DMS79 (cell line): ENCODE measurements at places on chromosomes 13 and 19.

- DNase-seq, result no peak
Measured at GRCh38 chr19:23118400-23118799, 1.6 kb downstream of the ZNF730 start.

GRCh38 chr19:45526143-45526542 lies 18.9 kb downstream of the VASP start:
- no peak for DNase-seq

GRCh38 chr13:30247406-30247805 lies 59.9 kb downstream of the KATNAL1 start:
- DNase-seq, result no peak

DNA sequence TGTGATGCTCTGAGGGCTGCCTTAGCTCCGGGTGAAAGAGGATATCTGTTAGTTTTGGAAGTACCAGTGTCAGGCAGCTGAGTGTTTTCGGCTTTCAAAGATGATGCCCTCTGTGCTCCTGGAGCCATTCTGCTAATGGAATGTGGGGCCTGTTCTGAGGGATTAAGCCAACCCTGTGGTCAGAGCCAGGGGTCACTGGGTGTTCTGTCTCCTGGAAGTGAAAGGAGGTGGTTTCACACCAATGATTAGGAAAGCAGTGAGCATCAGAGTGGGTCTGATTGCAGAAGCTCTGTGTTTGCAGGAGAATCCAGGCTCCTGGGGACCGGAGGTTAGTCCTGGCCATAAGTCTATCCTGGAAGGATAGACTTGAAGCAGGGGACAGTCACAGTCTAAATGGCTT lies 94.6 kb downstream of the UQCRFS1 start:
- DNase-seq, result no peak

- DNase-seq, result no peak
Measured at GRCh38 chr19:10895363-10895762, 24.0 kb downstream of the CARM1 start.

- peak; percentile 74 for DNase-seq
Measured at GRCh38 chr13:101150998-101151397, 265.3 kb downstream of the NALCN start.

DNA sequence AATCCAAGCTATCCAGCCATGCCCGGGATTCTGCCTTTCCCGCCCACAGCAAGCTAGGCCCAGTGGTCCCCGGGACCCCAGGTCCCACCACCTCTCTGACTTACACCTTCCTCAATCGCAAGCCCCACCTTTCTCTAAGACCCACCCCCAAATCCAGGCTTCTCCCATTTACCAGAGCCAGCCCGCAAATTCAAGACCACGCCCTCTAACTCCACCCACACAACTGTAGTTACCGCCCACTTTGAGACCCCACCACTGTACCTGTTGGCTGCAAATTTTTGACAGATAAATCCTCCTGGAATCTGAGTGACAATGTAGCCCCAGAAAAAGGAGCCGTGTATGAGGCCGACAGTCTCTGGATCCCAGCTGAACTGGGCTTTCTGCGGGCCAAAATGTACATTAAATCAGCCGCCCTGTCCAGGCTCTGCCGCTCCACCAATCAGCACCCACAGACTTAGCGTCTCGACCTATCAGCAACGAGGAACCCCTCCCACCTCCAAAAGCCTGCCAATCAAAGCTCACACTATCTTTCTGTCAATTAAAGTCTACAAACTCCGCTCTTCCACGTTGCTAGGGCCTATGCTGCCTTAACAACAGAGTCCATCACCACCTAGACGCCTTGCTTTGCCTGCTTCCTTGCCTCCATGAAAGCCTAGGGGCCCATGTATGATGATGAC lies 6.3 kb downstream of the SLC17A7 start:
- no peak for DNase-seq

- no peak for DNase-seq
Measured at GRCh38 chr13:39512687-39513086, 90.3 kb downstream of the LHFPL6 start.

DNA sequence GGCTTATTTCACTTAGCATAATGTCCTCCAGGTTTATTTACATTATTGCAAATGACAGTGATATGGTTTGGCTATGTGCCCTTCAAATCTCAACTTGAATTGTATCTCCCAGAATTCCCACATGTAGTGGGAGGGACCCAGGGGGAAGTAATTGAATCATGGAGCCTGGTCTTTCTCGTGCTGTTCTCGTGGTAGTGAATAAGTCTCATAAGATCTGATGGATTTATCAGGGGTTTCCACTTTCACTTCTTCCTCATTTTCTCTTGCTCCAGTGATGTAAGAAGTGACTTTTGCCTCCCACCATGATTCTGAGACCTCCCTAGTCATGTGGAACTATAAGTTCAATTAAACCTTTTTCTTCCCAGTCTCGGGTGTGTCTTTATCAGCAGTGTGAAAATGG lies 109.6 kb downstream of the VWA8 start:
- no peak for DNase-seq

- no peak for DNase-seq
Measured at GRCh38 chr13:20390526-20391175, 135.0 kb downstream of the CRYL1 start.

DNA sequence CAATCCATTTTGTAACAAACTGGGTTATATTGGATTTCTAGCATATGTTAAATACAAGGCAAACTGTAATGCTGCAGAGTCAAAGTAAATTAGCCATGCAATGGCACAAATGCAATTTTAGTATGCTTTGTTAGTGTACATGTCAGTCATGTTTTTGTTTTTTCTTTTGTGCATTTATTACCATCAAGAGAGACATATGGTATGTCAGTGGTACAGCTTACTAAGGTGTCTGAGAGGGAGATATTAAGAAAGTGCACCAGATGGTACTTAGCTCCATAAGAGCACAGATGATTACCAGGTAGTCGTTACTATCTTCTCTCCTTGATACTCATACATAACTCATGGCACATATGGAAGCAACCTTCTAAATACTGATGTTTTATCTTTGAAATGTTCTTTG lies 550.3 kb downstream of the GPC5 start:
- DNase-seq, result no peak

DNA sequence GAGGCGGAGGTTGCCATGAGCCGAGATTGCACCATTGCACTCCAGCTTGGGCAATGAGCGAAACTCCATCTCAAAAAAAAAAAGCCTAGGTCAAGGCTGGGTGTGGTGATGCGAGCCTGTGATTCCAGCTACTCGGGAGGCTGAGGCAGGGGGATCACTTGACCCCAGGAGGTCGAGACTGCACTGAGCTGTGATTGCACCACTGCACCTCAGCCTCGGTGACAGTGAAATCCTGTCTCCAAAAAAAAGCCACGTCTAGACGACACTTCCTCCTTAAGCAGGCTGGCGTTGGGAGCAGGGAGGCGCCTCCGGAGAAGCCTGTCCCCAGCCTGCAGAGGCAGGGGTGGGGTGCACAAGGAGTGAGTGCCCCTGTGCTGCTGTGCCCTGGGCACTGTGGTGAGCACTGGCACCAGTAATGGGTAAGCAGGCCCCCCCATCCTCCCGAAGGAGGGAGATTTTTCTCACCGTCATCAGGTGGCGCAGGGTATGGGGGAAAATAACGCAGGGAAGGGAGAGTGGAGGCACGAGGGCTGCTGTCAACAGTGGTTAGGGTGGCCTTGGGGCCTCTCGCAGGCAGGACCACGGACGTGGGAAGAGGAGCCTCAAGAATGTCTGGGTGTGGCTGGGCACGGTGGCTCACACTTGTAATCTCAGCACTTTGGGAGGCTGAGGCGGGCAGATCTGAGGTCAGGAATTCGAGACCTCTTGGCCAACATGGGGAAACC lies 706 bp downstream of the P2RY11 start:
- DNase-seq, result no peak

GRCh38 chr19:40053491-40053890 lies 2.5 kb downstream of the ZNF780B start:
- DNase-seq, result no peak

GRCh38 chr13:46804391-46804815 lies 7.4 kb upstream of the ESD start:
- no peak for DNase-seq

GRCh38 chr13:79681069-79681468 lies 200.1 kb downstream of the NDFIP2 start:
- no peak for DNase-seq

DNA sequence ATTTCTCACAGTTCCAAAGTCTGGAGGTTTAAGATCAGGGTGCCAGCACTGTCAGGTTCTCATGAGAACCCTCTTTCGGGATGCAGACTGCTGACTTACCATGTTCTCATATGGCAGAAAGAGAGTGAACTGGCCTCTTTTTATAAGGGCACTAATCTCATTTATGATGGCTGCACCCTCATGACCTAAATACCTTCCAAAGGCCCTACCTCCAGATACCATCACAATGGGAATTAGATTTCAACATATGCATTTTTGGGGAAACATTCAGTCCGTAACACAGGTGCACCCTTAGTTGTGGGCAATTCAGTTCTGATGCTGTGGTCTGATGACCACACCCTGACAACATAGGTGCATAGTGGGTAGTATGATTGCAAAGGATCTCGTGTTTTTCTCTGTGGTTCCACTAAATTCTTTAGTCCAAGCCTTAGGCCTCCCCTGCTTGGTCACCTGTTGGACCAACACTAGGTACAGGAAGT lies 33.3 kb downstream of the GARRE1 start:
- no peak for DNase-seq

- DNase-seq, result no peak
Measured at GRCh38 chr19:39555883-39556282, 15.9 kb upstream of the EID2 start.

DNA sequence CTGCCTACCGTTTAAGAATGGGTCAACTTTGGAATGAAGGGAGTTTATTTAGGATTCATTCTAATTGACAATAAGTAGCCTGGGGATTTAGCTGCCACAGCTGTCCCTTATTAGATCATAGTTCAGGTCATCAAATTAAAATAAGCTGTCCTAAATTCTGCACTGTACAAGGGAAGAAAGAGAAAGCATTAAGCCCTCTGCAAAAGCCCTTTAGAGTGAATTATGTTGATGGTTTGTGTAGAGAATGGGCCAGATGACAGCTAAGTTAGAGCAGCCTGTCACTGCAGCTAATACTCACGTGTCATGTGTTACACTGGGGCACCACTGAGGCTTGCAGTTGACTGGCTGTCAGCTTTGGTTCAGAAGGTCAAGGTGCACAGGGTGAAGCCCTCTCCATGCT lies 737.1 kb upstream of the SLC10A2 start:
- no peak for DNase-seq

DNA sequence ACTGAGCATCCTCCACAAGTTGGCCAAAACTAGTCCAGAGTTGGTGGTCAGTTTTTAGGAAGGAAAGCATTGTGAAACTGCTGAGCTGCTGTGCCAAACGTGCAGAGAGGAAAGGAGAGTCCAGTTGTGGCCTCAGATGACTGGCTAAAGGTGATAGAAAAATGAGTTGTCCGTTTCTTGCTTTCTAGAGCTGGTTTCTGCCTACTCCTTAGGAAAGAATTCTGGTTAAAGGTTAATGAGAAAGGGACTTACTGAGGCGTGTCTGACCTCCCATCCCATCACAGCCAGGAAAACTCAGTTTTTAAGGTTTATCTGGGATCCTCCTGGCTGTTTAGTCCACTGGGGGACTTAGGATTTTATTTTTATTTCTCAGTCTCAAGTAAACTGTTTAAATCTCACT lies 1186.3 kb downstream of the UQCRFS1 start:
- DNase-seq, result no peak

GRCh38 chr19:47723581-47723940 lies 10.3 kb downstream of the EHD2 start:
- peak; percentile 67 for DNase-seq

DNA sequence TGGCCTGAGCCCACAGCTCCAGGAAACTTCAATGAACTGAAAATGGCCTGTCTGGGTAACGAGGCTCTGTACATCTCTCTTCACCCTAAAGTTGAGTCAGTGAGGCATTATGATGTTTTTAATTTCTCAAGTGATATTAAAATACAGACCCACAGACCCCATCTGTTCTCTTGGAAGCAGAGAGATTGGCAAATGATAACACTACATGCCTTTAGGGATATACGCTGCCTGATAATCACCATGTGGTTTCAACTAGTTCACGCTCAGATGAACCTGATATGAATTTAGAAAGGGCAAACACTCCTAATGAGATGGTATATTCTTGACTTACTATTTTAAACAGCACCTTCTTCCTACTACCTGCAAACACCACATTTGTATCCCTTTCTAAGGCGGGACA lies 127.5 kb downstream of the RFC3 start:
- DNase-seq, result no peak

DNA sequence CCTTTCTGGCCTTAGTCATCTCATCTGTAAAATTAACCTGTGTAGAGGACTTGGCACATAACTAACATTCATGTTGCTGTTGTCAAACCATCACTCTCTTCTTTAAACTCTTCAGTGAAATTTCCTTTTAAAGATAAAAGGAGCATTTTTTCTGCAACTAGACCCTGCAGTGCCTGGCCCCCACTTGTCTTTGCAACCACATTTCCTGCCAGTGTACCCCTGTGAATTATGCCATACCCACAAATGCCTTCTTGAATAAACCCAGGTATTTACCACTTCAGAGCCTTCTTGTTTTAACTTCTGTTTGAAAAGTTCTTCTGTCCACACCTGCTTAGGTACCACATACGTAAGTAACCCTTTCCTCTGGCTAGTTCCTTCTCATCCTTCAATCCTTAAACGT lies 118.8 kb downstream of the CDK8 start:
- no peak for DNase-seq

GRCh38 chr13:54210397-54211049 lies 1181.9 kb downstream of the OLFM4 start:
- no peak for DNase-seq

DNA sequence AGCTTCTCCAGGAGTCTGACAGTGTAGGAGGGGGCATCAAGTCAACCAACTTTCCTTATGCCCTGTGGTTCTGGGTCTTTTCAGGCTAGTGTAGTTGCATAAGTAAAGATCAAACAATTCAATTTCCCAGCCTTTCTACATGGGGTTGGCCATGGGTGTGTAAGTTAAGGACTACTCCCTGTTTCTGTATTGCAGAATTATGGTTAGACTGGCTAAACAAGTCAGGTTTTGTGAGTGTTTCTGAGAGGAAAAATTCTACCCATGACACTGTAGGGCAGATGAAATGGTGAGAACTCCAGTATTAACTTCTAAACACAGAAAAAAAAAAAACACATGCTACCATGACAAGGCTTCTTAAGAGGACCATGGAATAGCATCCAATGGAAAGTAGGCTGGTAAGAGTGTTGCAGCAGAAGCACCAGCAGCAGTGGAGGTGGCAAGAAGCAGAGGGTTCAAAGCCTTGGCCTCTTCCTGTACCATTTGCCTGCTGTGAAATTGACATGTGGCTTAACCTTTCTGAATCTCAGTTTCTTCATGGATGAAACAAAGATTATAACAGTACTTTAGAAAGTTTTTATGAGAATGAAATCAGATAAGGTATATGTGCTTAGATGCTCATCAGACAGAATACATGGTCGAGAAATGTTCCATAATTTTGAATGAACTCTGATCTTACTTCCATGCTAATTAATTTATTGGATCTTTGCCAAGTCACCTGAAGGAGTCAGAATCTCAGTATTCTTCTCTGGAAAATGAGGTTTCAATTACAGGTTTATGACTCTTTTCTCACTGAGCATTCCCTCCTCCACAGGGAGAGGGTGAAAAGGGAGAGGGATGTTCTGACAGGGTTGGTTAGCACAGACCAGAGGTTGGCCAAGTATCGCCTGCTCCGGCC lies 11.4 kb upstream of the SCEL start:
- DNase-seq, result no peak
